ENCODE measurements at places on chromosomes 11 and 22.

GRCh38 chr11:83858694-83859093, 572.5 kb upstream of the CCDC90B start:
- no peak for DNase-seq

GRCh38 chr11:2718817-2719438, 19.1 kb upstream of the KCNQ1OT1 start:
- no peak for DNase-seq

DNA sequence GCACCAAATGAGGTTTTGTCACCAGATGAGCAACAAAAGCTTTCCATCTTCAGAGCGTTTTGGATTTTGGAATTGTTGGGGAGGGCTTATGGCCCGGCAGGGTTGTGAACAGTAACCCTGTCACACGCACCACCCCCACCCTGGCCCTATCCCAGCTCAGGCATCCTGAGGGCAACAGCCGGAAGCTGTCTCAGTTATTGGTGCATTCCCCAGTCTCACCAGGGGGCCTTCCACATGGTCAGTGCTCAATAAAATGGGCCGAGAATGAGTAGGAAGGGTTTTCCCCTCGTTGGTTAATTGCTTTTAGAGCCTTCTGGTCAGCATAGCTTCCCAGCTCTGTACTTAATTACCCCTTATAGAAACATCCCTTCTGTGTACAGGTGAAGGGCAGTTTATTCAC, 46.0 kb downstream of the LRP5 start:
- DNase-seq, result no peak

GRCh38 chr22:26564181-26564580, 25.8 kb downstream of the TPST2 start:
- no peak for DNase-seq

DNA sequence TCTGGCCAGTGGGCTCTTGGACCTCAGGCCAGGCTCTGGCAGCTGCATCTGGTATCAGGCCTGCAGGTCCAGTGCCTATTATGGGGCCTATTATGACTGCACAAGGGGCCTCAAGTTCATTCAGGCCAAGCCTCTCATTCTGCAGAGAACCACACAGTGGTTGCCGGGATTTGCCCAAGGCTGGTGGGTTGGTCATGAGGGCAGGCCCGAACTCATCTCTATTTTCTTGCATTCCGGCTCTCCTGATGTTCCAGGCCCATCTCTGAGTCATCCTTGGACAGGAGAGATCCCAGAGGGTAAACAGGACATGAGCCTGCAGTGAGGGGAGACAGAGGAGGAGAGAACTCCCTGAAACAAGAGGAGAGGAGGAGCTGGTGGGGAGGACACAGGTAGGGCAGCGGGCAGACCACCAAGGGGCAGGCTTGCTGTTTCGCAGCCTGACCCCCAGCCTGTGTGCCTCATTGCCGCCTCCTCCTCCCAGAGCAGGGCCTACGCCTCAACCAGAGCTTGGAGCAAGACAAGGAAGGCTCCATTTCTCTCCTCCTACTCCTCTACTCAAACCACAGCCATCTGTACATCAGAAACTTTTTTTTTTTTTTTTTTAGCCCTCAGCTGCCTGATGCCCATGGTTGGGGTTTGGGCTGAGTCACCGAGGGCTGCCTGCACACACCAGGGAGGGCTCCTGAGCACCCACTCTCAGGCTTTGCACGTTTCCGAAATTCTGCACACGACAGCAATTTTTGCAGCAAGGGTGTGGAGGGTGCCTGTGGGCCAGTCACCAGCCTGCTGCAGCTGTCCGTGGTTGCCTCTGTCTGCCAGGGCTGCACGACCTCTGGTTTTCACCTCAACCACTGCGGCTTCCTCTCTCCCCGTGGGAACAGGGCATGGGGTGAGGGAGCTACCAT, 12.7 kb upstream of the TREH start:
- no peak for DNase-seq

DNA sequence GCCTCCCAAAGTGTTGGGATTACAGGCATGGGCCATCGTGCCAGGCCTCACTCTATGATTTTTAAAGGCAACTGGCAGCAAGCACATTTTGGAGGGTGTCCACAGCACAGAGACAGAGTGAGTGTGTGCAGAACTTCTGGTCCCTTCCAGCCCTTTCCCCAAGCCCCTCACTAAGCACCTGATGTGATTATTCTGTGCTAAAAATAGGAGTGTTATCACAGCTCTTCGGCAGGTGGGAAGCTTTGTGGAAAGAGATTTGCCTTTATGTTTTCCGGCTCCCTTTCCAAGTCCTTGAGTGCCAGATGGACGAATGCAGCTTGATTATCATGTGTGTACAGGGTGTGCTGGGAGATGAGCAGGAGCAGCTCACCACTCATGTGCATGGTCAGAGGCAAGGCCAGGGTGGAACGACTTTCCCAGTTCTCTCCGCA, 310.8 kb downstream of the DDX10 start:
- no peak for DNase-seq

DNA sequence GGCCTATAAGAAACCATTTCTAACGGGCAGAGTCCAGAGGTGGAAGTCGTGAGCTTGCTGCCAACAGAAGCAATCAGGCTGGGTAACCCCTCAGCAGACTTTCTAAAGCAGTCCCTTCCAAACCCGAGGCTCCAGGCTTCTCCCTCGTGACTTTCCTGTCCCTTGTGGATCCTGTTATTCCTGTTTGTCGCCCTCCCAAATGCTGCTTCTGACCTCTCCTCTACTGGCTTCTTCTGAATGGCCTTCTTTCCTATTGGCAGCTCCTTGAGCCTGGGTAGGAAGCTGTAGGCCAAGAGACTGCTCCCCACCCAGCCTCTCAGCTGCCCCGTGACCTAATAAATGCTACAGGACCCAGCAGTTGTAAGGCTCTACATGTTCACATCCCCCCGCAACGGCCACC, 35.0 kb downstream of the MAFF start:
- no peak for DNase-seq

DNA sequence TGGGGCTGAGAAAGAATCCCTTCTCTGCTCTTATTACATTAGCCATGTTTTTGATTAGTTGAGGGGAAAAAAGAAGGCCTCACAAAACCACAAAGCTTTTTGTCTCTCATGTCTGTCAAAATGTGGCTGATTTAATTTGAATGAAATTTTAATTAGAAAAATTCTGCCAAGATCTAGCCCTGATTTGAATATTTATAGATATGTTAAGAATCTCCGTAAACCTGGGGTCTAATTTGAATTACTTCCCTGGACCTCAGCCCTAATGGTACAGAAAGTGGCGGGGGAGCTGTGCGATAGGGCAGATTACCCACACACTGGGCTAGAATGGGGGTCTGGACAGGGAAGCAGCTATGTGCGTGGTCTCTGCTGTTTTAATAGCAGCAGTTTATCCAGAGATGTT, 141.3 kb upstream of the TTC12 start:
- no peak for DNase-seq

DNA sequence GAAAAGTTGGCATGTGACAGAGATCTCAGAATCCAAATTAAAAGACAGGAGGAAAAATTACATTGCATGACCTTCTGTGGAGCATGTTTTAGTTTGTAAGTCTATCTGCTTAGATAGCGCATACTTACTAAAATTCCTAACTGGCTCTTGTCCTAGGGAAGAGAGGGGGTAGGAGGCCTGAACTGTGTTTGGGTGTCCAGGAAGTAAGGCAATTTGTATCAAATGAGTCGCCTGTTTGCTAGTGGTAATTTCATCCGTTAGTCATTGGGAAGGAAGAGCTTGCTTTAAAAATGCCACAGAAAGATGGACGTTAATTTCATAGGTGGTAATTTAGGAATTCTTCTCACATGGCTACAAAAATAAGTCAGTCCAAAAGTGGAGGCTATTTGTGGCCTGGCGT, 18.5 kb downstream of the GRK3 start:
- no peak for DNase-seq

DNA sequence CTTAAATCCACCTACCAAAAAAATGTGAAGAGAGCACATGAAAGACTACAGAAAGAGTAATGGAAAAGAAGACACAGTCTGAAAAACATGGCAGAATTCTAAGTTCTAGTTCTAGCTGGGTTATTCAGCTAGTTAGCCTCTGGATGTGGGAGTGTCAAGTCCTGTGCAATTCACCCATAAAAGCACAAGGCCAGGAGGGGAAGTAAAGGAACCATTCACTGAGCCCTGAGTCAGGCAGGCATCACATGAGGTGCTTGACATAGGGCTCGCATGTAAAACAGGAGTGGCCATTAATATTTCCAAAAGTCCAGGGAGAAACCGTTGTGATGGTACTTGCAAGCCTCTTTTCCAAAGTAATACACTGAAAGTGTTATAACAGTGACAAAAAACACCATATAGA, 103.7 kb downstream of the GAB2 start:
- no peak for DNase-seq

- DNase-seq, result no peak
These were observed 5.9 kb downstream of the RHOG start for GRCh38 chr11:3834664-3835461.

GRCh38 chr11:28760676-28761390, 652.6 kb downstream of the METTL15 start:
- no peak for DNase-seq

DNA sequence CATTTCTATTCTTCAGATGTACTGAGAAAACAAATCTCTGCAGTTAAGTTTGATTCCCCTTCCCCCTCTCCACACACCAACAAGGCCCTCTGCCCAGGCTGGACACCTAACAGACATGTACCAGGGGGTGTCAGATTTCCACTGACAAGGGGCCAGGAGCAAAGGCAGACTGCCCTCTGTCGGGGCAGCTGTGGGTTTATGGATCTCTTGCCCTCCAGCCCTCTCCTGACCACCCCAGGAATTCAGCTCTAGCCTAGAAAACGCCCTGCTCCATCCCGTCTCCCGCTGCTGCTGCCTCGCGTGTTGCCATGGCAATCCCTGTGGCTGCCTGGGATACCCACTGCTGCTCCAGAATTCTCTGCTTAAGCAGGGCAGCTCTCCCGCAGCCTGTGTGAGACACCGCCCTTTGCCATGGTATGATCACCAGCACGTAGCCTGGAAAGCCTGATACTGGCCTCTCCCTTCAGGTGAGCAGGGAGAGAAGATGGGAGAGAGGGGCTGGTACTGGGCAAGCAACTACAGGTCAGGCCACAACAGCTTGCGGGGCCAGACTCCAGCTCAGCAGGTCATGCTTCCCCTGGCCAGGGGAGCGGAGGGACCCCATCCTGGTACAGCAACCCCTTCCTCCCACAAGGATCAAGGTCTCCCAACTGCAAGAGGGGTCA, 41.6 kb downstream of the BUD13 start:
- DNase-seq, result no peak

DNA sequence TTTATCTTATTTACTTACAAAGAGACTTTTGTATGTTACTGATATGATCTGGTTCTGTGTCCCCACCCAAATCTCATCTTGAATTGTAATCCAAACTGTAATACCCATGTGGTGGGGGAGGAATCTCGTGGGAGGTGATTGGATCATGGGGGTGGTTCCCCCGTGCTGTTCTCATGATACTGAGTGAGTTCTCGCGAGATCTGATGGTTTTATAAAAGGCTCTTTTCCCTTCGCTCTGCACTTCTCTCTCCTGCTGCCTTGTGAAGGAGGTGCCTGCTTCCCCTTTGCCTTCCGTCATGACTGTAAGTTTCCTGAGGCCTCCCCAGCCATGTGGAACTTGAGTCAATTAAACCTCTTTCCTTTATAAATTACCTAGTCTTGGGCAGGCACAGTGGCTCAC, 42.4 kb upstream of the WNT7B start:
- no peak for DNase-seq

GRCh38 chr11:61973476-61974162, 6.2 kb upstream of the FTH1 start:
- no peak for DNase-seq

DNA sequence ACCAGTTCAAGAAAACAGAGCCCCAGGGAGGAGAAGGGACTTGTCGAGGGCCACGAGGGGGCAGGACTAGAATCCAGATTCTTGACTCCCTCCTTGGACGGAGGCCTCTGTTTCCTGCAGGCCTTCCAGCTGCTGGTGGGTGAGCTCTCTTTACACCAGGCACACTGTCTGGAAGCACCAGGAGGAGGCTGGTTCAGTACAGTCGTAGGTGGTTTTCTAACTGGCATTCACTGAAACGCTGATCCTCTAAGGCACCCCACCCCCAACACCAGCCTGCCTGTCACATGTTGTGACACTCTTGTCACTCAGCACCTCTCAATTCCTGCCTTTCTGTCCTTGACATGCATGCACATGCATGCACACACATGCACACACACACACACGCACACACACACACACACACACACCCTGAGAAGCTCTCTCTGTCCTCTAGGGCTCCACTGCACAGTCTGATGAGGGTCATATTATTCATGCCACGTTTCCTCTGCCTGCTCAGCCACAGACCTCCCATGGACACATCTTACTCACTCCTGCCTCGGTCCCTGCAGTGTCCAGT, 751 bp downstream of the MS4A10 start:
- DNase-seq, result no peak

GRCh38 chr11:12853652-12854296, 155.3 kb upstream of the RASSF10 start:
- DNase-seq, result no peak

GRCh38 chr22:40728731-40729189, 49.5 kb downstream of the MCHR1 start:
- peak; percentile 48 for DNase-seq

DNA sequence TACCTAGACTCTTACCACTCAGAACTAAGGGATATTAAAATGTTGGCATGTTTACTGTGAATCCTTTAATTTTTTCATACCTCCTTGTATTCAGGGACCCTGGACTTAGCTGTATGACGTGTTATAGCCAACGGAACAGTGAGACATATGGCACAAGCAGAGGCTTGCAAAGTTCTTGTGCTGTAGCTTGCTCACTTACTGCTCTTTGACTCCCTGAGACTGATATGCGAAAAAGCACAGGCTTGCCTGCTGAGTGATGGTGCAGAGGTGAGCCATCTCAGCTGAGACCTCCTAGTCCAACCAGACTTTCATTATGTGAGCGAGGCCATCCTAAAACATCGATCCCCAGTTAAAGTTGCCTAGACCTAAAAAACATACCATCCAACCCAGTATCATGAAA, 811.0 kb downstream of the METTL15 start:
- no peak for DNase-seq

DNA sequence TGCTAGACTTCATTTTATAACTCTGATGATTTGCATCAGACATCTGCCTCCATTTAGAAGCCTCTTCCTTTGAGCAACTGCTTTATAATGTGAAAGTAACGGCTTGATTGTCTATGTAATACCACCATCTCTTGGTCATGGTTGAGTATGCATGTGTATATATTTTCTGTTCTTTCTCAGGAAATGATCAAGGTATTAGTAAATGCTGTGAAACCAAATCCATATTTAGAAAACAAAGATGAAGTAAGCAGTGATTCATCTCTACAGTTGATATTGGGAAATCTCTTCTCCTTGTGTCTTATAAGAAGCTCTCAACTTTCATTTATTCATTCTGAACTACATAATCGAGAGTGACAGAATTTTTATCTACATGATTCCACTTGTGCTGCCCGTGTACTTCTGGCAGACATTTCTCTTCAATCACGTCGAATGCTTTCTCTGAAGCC, 104.6 kb upstream of the ANO3 start:
- DNase-seq, result peak; percentile 62

GRCh38 chr11:846496-847098, 3.9 kb downstream of the TSPAN4 start:
- no peak for DNase-seq
